ENCODE measurements at places on chromosomes 2 and 18. TPM values are rescaled to one million over a fixed set of nuclear protein-coding genes. Genes with fewer than 3 reads are reported as not detected.

The PIEZO2 gene
- 270 TPM for total RNA-seq

The SEPTIN10 gene
- 99.7 TPM for total RNA-seq

The AGXT gene
- not detected for total RNA-seq

The AQP12A gene
- not detected for total RNA-seq

Measured in bladder microvascular endothelial cell (primary cell).